Foreskin fibroblast (primary cell): ENCODE measurements at places on chromosomes 3 and 15.

GRCh38 chr3:37198547-37198946 is 24.2 kb upstream of the LRRFIP2 start:
- no peak for DNase-seq

- no peak for DNase-seq
Measured at GRCh38 chr3:142159083-142159740, 9.9 kb upstream of the TFDP2 start.

DNA sequence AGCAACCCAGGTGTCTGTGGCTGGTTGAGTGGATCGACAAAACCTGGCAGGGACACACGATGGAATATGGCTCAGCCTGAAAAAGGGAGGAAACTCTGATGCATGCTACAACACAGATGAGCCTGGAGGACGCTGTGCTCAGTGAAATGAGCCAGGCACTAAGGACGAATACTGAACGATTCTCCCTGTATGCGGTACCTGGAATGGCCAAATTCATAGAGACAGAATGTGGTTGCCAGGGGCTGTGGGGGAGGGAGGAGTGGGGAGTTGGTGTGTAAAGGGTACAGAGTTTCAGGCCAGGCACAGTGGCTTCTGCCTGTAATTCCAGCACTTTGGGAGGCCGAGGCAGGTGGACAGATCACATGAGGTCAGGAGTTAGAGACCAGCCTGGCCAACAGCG is 35.1 kb downstream of the PCSK6 start:
- no peak for DNase-seq

DNA sequence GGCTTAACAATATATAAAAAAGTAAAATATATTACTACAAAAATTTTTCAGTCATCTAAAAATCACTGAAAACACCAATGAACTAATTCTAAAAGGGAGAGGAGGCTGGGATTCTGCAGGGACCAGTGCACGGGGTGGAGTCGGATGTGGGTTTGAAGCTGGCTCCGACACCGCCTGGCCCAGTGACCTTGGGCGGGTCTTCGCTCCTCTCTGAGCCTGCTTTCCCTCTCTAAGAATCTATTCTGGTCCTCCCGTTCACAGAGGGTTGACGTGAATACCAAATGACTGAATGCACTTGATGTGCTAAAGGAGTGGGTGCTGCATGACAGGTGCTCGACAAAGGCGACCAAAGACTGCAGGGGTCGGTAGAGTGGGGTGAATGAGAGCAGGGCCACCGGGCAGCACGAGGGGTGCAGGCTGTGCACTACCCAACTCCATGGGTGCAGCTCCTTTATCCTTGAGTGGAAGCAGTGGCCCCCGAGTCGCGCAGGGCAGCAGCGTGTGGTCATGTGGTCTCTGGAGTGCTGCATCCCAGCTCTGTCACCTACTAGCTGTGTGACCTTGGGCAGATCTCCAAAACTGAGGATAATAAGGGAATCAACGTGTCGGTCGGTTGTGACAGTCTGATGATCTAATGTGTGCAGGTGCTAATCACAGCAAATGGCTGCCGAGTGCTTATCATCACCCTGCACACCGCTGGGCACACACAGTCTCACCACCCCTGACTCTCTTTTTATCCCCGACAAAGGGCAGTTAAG is 8.6 kb upstream of the IQSEC1 start:
- DNase-seq: no peak
